ENCODE measurements at places on chromosomes 1 and 21.
A peak's percentile ranks its signal among the peaks of the same experiment; 100 is the strongest.

DNA sequence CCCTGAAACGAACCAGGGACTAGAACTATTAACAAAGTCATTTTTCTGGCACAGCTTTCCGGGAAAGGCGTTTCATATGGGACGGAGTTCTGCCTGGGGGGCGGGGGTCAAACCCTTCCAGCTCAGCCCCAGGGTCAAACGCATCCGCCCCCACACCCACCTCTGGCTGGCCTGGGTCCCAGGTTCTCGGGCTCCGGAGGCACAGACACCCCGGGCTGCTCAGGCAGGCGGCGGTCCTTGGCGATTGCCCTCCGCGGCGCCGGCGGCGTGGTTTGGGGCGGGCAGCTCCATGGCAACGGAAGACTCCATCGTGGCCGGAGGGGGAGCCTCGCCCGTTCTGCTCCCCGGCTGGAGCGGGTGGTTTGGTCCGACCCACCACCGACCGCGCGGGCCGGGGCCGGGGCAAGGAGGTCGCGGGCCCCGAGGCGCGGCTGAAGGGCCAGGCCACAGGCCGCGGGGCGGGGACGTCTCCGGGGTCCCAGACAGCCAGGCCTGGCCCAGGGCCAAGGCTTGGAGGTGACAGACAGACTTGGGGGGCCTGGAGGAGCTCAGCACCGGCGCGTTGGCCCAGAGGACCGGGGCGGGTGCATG lies at the start of gene CFAP74:
CFAP74 (minus strand) TSS at position 246 of the 591 bp plus-strand sequence. CDS start 12,830 bp downstream, outside the sequence.
- DNase-seq: no peak

GRCh38 chr1:228647523-228648444 lies 87.5 kb upstream of the RHOU start:
- peak; percentile 4 for DNase-seq

GRCh38 chr1:9242338-9242969 lies 7.9 kb downstream of the H6PD start:
- no peak for DNase-seq

- peak; percentile 78 for DNase-seq
These were observed 860 bp downstream of the TMEM63A start for GRCh38 chr1:225881081-225881958.

- DNase-seq: no peak
These were observed 22.0 kb upstream of the PRDM15 start for GRCh38 chr21:41901099-41901498.

DNA sequence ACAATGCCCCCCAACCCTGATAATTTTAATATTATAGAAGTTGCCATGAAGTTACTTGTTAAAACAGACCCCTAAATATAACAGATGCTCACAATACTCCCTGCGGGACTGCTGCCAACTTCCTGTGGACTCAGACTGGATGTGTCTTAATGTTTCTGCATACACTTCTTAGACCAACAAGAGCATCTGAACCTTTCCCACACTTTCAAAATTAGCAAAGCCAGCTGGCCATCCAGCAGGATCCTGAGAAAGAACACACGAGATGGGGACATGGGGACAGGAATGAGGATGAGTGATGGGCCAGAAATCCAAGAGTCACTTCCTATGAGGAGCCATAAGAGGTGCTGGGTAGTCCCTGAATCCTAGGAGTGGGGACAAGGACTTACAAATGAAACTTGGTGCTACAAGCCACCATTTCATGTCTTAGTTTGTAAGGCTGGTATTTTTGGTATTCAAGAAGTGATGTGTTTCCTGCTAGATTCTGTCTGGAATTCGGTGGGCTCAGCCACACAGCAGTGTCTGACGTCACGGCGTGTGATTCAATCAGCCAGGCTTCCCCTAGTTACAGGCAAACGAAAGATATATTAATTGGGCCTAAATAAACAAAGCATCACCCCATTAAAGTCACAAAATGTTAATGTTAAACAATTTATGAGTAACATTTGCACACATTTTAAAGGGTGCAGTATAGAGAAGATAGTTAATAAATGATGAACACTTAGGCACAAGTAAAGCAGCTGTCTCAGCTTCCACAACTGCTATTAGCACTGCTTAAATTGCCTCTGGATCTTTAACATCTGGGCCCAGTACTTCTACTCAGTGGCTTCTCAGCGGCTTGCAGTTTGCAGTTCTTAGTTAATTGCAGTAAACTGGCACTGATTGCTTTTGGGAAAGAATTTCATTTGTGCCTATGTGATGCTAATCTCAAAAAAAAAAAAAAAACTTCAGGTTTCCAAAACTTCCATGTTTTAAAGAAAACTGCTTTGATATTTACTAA lies 41.2 kb upstream of the RGS8 start:
- no peak for DNase-seq

GRCh38 chr1:54408147-54409066 lies 2.2 kb upstream of the SSBP3 start:
- DNase-seq: no peak

GRCh38 chr21:33064623-33065390 lies 5.1 kb upstream of the OLIG1 start:
- no peak for DNase-seq

DNA sequence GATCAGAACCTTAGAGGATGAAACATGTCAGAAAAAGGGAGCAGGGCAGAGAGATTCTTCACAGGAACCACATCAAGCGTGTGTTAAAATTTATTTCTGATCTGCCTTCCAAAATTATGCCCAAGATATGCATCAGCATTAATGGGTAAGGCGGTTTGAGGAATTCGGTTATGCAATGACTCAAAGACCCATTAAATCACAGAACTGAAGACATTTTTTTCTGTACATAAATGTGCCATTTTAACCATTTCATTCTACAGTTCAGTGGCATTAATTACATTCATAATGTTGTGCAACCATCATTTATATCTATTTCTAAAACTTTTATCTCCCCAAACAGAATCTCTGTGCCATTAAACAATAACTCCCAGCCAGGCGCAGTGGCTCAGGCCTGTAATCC lies 43.4 kb downstream of the CNST start:
- no peak for DNase-seq

DNA sequence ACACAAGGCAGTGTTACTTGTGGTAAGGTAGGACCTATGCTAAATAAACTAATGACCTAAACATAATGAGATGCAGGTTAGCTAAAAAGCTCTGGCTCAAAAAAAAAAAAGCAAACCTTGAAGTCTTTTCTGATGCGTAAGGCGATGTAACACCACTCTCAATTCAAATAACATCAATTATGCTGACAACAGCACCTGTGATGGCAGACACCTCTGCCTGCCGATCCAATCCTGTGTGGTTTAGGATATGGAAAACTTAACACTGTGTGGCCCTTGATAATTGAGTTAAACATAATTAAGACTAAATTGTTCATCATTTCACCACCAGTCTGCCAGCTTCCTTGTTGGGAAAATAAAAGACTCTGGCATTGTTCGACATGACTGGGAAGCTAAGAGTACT lies 9.1 kb downstream of the RPAP2 start:
- no peak for DNase-seq

GRCh38 chr1:99266726-99267125 lies 2.4 kb downstream of the PLPPR4 start:
- no peak for DNase-seq

- DNase-seq: no peak
These were observed 88.6 kb downstream of the CTH start for GRCh38 chr1:70499695-70500094.

DNA sequence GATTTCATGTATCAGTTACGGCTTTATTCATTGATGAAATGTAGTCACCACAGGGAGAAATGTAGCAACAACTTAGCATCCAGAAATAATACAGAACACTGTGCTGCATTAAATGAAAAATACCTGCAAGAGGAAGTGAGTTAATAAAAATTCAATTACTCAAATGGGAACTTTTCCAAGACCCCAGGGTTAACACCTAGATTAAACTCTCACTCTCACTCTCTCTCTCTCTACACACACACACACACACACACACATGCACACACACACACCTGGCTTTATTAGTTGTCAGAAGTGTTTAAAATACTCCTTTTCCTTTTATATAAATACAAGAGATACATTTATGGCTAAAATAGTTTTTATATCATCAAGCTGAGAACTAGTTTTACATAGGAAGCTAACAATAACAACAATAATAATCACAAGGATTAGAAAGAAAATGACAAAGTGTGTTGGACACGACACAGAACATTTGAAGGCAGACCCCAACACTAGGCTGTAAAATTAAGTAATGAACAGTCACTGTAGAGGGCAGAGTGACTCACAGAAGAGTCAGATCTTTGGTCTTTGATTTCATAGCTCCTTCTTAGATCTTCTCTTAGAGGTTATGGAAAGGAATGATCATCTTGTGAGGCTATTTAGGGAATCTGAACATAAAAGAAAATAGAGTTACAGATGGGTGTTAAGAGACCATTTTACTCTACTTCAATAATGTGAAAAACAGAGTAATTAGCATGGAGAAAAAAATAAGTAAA lies 1266.0 kb upstream of the ADGRL2 start:
- no peak for DNase-seq

DNA sequence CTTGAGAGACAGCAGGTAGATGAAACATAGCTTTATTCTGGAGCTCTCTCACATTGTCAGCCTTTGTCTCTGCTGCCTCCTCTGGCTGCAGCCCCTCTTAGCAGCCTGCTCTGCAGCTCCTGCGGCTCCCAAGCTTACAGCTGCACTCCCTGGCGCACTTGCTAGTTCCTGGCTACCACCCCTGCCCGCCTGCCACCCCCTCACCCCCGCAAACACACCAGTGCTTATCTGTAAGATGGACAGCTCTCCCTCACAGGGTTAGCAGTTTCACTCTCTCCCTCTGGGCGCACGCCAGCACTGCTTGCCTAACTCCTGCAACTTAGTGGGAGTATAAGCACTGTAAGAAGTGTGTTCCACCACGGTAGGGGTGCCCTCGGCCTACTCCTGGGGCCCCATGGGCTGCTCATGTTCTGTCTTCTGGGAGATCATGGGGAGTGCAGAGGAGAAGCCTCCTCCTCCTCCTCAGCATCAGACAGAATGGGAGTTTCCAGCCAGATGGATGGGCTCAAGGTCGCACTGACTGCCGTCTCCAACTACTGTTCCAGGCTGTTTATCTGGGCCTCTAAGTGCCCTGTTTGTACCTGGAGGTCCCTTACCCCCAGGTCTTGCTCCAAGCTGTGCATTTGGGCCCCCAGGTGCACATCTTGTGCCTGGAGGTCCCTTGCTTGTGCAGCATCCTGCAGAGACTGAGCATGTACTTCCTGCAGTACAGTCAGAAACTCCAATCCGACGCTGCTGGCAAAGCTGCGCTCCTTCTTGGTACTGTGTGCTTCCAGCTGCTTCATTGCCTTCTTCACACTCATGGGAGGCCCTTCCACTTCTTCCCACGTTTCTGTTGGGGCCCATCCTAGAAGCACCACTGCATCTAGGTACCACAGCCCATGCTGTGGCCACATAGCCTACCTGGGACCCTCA lies 1388.1 kb downstream of the AMY1C start:
- DNase-seq: no peak

- DNase-seq: no peak
These were observed 112.6 kb downstream of the LRIG2 start for GRCh38 chr1:113185463-113186104.

- DNase-seq: no peak
These were observed 77.0 kb downstream of the CTH start for GRCh38 chr1:70487910-70488665.

- peak; percentile 69 for DNase-seq
These were observed 24.8 kb upstream of the TMEM51 start for GRCh38 chr1:15128520-15129313.

- DNase-seq: no peak
These were observed 76.4 kb downstream of the GDAP2 start for GRCh38 chr1:117852853-117853553.

DNA sequence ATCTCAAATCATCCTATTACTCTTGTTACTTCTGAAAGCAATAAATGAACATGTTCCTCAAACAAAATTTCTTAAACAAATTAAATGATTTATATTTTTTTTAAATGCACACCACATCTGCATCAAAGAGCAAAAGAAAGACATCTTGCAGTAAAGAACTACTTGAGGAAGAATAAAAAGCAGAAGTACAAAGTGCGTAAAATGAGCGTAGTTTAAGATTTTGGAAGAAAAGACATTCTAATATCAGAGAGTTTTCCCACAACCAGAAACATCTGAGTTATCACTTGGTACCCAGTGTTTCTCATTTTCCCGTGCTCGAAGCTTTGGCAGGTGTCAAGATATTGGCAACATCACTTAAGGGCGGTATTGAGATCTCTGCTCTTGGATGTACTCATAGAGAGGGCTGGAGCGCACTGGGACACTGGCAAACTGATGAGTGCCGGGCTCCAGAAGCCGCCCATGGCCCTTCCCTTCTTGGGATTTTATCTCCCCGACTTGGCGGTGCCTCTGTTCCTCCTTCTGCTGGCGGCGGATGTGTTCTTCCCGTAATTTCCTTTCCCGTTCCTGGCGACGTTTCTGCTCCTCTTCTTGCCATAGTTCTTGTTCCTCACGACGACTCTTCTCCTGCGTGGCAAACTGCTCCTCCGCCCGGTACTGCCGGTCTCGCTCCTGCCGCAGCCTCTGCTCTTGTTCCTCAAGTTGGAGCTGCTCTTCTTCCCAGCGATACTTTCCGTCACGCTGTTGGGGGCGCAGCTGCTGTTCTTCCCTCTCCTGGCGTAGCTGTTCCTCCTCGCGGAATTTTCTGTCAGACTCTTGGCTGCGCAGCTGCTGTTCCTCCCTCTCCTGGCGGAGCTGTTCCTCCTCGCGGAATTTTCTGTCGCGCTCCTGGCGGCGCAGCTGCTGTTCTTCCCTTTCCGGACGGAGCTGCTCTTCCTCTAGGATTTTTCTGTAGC lies 7.9 kb downstream of the TCHH start:
- no peak for DNase-seq

GRCh38 chr21:39161064-39161463 lies 22.2 kb downstream of the PSMG1 start:
- DNase-seq: no peak

- no peak for DNase-seq
These were observed 6.6 kb upstream of the CCDC17 start for GRCh38 chr1:45630429-45630828.

DNA sequence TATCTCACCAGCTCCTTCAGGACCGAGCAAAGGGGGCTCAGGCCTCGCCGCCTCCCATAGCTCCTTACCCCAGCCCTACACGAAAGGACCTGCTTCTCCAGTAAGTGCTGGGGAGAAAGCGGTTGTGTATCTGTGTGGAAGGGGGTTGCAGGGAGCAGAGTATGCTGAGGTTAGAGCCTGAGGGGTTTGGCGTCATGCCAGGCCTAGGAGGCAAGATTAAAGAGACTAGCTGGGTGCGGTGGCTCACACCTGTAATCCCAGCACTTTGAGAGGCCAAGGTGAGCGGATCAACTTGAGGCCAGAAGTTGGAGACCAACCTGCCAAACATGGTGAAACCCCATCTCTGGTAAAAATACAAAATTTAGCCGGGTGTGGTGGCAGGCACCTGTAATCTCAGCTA lies 14.1 kb upstream of the RASSF5 start:
- no peak for DNase-seq

Measured in CD4-positive, alpha-beta T cell (primary cell).